ENCODE measurements at places on chromosomes 4 and X. TPM values are rescaled to one million over a fixed set of nuclear protein-coding genes. Genes with fewer than 3 reads are reported as not detected.

Gene CDK16
- total RNA-seq, result 110 TPM

DNA sequence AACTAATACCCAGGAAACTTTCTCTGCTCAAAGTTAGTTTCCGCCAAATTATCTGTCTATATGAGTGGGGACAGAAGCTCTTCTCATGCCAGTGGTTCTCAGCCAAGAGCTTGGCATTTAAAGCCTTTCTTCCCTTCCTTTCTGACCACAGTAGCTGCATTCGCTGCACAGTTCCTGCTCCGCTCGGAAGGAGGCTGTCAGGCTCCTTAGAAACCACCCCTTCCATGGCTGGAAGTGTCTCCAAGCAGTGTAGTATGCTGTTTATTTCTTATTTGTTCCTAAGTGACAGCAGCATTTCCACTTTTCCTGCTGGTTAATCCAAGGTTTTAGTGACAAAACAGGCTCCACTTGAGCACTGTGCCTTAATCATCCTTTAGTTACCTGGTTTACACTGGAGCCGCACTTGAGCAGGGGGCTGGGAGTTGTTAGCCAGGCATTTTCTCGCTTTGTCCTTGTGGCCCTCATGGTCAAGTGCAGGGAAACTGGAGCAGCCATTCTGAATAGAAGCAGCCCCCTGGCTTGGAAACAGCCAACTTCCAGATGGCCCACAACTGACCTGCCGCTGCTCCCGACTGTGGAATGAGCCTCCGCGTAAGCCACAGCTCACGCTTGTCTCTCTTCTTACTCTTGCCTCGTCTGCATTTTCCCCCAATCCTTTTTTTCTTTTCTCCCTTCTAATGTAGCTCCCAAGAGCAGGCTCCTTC lies 739.4 kb upstream of the TENM3 start:
- no peak for DNase-seq

GRCh38 chr4:44740201-44740600 lies 13.8 kb upstream of the GNPDA2 start:
- no peak for DNase-seq

Gene PFKFB1
- 0.67 TPM for total RNA-seq

DNA sequence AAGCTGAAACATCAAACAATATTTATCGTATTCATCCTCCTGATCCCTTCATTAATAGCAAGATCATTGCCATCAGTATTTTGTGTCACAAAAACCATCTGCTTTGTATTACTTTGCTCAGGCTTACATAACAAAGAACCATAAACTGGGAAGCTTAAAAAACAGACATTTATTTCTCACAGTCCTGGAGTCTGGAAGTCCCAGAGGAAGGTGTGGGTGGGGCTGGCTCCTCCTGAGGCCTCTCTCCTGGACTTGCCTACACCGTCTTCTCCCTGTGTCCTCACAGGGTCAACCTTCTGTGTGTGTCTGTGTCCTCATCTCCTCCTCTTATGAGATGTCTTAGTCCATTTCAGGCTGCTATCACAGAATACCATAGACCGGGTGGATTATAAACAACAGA lies 61.3 kb upstream of the MXRA5 start:
- DNase-seq, result no peak

All from mammary epithelial cell (primary cell).